ENCODE measurements at places on chromosomes 4 and X.

DNA sequence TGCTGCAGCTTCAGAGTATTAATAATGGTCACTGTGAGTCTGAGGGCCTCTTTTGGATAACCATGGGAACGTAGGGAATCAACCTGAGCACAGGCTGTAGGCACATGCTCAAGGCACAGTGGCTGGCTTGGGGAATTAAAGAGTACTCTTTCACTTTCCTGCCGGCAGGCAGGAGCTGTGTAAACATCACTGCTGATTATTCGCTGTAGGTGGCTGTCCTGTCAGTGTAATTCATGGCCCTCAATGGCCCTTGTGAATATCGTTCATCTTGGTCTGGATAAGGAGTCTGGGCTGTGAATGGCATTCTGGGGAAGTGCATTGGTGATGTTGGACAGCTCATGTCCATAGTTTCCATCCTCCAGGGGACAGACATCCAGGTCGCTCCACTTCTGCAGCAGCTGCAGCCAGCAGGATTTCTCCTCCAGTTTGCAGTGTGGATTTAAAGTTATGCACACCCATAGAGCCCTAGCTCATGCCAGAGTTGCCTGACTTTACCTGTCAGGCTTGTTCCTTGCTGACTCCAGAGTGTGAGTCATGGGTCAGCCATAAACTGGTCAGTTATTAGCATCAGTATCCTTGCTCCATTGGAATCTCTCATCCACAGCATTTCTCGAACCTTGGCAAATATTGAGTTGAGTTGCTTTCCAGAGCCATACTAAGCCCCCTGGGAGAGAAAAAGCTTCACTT, 43.0 kb downstream of the C4orf33 start:
- DNase-seq = no peak

GRCh38 chrX:7372825-7373525, 225.0 kb upstream of the PUDP start:
- DNase-seq = peak; percentile 19

DNA sequence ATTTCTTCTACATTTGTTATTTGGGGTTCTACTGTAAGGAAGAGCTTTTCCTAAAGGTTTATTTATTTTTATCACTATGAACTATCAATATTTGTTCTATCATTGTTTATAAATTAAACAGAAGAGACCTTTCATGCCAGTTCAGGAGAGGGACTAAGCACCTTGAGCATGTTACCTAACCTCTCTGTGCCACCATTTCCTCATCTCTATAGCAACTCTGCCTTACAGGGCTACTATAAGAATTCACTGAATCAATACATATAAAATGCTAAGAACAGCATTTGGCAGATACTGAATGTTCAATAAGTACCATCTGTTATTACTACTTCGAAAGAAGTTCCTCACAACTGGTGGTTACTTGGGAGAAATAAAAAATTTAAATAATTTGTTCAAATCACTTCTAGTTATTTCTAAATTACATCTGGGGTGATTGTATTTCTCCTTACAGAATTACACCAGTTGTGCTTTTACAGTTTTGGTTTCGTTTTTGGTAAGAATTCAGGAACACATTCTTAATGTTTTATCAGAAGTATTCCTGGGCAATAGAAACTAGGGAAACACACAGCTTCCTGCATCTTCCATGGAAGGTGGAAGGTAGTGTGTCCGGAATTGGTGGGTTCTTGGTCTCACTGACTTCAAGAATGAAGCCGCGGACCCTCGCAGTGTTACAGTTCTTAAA, 32.9 kb downstream of the EREG start:
- no peak for DNase-seq

DNA sequence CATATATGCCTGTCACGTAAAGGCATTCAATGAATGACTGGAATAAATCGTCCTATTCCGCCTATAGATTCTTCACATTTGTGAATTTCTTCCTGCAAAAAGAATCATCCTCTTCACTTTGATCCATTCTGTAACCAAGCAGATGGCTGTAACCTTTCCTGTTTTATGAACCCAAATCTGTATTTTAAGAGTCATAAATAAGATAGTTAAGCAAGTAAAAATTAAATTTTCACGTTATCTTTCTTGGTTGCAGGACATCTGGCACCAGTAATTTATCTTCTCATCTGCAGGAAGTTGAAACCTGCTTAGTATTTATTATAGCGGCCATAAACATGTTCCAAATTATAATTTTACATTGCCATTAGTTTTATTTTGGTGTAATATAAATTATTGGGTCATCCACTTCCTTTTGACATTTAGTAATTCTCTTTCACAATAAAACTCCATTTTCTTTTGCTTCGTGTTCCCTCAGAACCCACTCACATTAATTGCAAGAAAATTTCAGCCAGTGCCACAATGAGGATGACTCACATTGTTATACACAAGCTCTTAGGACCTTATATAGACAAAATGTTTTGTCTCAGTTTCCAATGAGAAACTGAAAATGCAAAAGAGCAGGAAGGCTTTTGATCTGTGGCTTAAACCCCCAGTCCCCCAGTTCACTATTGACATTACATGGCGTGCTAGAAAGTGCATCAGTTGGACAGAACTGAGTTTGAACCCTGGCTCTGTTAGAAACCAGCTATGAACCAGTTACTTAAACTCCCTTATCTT, 51.1 kb downstream of the TMEM156 start:
- DNase-seq = peak; percentile 88

GRCh38 chr4:75434105-75434504, 80.1 kb downstream of the RCHY1 start:
- no peak for DNase-seq

DNA sequence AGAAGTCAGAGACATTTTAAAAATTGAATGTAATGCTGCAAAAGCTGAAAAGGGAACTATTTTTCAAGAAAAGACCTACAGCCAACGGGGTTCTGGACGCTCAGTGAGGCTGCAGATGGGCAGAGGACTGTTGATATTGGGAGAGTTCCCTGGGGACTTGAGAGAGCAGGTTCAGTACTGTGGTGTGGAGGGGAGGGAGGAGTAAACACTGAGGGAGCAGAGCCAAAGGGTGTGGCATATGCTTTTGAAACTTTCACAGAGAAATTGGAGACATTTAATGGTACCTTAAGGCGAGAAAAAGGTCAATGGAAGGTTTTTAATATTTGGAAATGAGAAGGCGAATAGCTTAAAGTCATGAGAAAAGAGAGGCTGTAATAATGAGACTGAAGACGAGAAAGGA, 62.2 kb upstream of the GPM6A start:
- no peak for DNase-seq

DNA sequence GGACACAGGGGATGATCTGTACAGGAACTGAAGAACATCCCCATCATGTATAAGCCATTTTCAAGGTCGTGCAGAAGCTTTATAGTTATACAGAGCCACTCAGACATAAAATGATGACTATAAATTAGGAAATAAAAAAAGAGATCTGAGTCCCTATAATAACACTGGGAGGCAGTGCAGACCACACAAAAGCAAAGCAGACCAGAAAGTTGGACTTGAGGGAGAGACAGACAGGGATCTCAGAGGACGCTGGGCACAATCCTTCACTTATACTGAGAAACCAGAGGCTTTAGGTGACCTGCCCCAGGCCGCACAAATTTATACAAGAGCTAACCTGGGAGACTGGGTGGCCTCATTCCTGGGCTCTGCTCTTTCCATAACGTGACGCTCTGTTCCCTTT, 70.5 kb downstream of the HADH start:
- DNase-seq = no peak

GRCh38 chr4:134777606-134778005, 576.0 kb upstream of the PABPC4L start:
- DNase-seq = no peak

GRCh38 chr4:166341992-166342391, 469.0 kb downstream of the TLL1 start:
- DNase-seq = no peak

DNA sequence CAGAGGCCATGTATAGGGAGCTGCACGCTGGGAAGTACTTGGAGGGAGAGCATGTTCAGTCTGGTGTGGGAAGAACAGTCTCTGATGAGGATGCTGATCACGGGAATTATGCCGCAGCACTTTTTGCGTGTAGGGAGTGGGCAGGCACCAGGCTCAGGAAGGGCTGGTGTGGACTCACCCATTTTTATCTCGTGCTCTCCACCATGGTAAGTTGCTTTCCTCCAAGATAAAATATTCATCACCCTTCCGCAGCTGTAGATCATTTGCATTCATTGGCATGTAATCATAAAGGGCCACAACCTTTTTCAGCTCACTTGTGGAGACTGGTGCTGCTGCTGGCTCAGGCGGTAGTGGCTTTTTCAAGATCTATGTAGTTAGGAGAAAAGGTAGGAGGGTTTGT, 11.8 kb upstream of the TIMM8A start:
- no peak for DNase-seq

DNA sequence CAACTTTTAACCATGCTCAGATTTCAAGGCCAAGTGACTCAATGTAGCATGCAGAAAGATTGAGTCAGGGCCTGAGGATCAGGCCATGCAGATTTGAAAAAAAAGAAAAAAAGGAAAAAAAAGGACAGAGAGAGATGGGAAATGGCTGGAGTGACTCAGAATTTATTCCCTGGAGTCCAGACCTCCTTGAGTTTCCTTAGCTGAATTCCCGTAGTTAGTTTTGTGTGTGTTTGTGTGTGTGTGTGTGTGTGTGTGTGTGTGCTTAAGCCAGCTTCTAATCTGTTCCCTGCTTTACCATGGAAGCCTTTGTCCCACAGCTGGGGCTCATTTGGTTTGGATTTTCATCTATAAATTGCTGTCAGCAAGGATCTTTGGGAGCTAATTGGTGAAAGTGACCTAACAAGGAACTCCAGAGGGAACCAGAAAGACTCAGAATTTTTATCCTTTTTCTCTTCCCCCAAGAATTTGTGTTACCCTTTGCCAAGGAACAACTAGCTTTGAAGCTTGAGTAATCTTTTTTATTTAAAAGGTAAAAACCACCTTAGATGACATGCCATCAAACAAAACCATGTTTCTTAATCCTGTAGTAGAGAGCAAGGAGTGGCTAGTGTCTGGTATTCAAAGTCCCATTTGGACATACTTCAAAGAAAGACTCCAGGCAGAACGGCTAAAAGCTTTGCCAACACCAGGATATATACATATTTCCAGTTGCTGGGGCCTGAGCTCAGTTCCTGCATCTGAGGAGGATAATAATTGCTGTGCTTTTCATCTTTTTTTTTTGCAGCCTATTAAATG, 109.0 kb upstream of the DDIT4L start:
- peak; percentile 84 for DNase-seq

- DNase-seq = no peak
Measured at GRCh38 chrX:40179283-40179682, 81.5 kb upstream of the BCOR start.

DNA sequence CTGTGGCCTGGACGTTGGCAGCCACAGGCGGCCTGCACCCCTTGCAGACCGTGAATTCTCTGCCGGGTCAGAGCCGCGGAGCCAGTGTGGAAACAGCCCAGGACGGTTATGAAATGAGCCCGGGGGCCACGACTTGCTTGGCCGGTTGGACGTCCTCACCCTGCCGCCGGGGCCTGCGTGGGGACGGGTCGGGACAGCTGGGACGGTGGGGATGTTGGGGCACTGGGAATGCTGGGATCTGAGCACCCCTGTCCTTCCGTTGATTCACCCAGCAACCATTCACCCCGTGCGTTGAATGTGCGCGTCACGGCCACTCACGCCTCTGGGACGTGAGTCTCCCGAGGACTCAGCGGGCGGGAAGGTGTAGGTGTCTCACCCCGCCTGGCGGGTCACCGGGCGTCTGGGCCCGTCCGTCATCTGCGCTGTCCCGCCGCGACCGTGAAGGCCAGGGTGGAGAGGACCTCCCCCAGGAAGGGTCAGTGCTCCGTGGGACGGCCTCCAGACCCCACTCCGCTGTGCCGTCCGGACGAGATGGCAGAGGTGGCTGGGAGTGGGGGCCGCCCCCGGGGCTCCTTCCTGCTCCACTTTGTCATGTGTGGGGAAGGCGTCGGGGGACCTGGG, 4.5 kb upstream of the PLCXD1 start:
- DNase-seq = no peak

- DNase-seq = peak; percentile 44
Measured at GRCh38 chr4:168871632-168872031, 138.4 kb downstream of the CBR4 start.

DNA sequence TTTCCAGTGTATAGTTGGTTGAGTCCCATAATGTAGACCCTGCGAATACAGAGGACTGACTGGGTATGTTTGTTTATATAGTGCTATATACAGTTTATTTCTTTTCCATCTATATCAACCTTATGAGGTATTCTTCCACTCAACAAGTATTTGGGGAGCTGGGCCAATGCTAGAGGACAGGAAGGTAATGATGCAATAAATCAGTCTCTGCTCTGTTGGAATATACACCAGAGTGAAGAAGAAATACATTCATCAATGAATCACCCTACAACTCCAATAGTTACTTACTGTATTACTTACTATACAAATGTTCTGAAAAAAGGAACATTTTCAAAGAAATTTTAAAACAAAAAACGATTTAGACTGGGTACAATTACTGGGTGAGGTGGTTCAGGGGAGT, 2.1 kb upstream of the ARSJ start:
- DNase-seq = no peak

DNA sequence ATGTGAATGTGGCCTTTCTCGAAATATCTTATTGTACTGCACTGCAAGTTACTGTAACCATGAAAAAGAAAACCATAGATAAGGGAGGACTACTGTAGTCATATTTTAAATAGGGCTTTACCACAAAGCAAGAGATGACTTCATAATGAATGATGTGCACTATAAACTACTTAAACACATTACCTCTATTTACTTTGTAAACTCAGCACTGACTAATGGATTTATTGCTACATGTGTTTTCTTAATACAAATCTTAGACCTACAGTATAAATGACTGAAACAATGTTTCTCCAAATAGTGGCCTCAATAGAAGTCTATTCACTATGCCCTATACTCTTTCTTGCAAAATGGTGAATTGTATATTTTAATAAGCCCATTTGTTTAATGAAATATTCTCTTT, 61.1 kb downstream of the HDX start:
- DNase-seq = no peak

DNA sequence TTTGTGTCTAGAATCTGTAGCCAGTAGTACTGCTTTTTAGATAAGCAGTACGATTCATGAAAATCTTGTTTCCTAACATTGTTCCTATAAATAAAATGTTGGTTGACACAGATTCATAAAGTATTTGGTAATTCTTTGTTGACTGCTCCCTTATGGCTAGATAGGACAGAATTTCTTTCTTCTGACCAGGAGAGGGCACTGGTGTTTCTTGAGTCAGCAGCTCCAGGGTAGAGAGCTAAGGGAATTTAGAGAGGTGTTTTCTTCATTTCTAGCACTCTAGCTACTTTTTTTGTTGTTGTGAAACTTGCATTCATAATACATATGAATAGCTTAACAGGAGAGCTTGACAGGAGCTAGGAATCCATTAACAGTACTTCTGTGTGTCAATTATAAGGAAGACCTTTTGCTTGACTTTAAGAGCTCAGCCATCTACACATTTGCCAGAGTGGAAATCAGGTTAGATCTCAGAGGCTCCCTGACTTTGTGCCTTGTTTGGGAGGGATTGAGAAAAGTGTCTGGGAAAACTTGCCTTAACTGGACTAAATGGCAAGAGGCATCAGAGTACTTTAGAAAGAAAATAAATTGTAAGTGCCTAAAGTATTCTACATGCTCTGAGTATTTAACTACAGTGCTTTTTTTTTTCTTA, 756.1 kb downstream of the SH3BGRL start:
- DNase-seq = no peak
